ENCODE measurements at places on chromosomes 11 and 22.

- DNase-seq = no peak
Measured at GRCh38 chr22:43897751-43898261, 6.0 kb upstream of the PNPLA5 start.

DNA sequence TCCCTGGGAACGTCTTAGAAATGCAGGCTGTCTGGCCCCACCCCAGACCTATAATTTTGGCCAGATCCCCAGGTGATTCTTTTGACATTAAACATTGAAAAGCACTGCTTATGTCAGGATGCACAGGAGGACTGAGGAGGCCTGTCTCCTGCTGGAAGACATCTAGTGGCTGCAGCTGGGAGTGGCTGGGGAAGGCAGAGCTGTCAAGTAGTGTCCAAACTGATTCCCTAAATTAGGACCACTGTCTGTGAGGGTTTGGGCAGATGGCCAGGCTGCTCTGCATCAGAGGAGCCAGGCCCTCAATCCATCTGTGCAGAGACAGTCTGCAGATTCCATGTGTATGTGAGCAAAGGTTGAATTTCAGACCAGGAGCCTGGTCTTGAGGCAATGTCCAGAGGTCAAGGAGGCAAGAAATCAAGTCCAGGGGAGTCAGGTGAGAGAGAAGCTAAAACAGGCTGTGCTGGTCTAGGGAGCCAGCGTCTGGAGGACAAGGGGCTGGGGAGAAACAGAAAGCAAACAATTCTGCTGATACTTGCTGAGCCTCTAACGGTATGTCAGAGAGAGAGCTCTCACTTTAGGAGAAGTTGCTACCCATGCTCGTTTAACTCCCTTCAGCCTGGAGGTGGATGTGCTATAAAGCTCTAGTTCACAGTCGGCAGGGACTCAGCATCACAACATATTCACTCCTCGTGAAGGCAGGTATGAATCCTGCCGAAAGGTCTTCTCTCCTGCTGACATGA is 15.3 kb upstream of the SYTL2 start:
- DNase-seq = no peak

DNA sequence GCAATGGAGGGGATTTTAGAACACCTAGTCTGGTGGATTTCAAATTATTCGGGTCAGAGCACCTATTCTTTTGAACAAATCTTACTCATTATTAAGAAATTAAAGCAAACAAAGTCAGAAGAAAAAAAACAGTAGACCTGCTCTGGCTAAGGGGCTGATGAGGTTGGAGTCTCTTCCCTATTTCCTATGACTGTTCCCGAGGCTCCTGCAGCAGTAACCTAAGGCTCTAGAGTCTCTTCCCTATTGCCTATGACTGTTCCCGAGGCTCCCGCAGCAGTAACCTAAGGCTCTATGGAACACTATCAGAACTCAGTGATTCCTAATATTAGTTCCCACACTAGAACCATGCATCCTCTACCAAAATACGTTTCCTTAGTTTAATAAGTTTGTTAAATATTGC is 607.9 kb downstream of the NTM start:
- no peak for DNase-seq

DNA sequence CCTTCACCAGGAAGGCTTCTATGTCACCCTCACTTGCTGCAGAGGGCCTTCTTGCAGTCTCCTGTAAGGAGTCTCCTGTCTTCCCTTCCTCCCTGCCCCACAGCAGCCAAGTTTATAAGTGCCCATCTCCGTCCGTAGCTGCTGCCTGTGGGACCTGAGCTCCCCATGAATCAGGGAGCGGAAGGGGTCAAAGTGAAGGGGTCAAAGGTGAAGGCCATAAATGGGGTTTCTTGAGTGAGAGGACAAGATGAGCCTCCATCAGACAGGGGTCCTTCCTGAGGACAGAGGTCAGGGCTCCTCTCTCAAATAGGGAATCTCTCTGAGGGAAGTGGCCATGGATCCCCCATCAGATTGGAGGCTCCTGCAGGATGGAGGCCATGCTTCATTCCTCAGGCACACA is 44.4 kb downstream of the ARRB1 start:
- DNase-seq = no peak

GRCh38 chr22:30196880-30197336 is 49.7 kb downstream of the LIF start:
- no peak for DNase-seq

DNA sequence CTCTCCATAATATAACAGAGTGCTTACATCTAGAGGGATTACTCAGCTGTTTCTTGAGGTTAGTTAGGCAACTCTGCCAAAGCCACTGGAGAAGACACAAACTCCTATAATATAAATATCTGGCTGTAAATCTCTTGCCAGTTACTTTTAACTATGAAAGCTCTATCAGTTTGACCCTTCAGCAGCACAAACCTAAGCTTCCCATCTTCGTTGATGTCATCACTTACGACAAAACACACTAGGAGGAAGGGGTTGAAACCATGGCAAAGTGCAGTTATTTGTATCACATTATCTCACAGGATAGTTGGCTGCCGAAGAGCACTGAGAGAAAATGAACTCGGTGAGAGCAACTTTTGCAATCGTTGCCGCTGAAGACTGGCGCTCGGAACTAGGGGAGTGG is 922.1 kb downstream of the OPCML start:
- no peak for DNase-seq

- DNase-seq = no peak
Measured at GRCh38 chr22:35894937-35895708, 133.5 kb downstream of the RBFOX2 start.

DNA sequence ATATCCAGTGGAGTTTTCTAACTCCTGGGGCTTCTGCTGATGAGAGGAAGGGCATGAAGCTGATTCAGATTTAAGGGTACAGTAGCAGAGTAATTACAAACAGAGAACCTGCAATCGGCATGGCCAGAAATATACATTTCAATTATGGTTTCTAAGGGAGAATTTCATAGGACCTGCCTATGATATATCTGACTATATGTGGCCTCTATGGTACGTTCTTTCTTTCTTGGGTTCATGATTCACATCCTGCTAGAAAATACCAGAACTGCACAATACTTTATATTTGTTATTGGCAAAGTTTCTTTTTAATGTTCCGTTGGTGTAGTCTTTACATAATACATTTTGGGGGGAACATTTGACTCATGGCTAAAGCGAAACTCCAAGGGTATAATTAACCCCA is 63.1 kb upstream of the TTC12 start:
- no peak for DNase-seq

- no peak for DNase-seq
Measured at GRCh38 chr11:80383655-80384054, 942.8 kb upstream of the TENM4 start.

DNA sequence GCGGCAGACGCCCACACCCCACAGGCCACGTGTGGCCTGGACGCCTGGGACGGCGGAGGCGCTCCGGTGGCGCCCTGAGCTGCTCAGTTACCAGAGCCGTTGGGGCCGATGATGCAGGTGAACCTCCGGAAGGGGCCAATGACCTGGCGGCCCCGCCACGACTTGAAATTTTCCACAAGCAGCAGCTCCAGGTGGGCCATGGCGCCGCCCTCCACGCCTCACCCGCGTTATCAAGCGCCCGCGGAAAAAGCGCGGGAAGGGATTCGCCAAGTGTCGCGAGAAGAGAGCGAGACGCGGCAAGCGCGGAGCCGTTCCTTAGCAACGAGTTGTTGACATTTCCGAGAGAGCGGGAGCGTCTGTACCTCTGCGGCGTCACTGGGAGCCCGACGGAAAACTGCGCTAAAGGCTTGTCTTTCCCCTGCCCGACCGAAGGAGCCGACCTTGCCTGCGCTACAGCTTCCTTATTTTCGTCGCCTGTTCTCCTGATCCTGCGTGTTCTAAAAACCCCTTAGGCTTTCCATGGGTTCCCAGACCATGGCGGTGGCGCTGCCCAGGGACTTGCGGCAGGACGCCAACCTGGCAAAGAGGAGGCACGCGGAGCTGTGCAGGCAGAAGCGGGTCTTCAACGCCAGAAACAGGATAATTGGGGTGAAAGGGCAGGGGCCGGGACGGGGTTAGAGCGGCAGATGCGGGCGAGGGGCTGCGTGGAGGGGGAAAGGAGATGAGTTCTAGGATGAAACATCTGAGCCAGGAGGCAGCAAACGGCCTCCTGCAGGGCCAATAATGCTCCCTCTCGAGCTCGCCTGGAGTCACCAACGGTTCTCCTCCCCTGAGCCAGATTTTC is at the start of the genes RIBC2 and SMC1B:
TSS of gene RIBC2 (plus strand) at position 326 of the 844 bp plus-strand sequence. CDS start at position 520, 194 bp downstream.
TSS of gene SMC1B (minus strand) at position 232 of the 844 bp plus-strand sequence. CDS start at position 200, 32 bp downstream.
- peak; percentile 93 for DNase-seq

- no peak for DNase-seq
Measured at GRCh38 chr11:21430537-21430936, 761.2 kb downstream of the NELL1 start.

GRCh38 chr22:31094021-31094551 is 13.0 kb downstream of the SMTN start:
- DNase-seq = no peak

DNA sequence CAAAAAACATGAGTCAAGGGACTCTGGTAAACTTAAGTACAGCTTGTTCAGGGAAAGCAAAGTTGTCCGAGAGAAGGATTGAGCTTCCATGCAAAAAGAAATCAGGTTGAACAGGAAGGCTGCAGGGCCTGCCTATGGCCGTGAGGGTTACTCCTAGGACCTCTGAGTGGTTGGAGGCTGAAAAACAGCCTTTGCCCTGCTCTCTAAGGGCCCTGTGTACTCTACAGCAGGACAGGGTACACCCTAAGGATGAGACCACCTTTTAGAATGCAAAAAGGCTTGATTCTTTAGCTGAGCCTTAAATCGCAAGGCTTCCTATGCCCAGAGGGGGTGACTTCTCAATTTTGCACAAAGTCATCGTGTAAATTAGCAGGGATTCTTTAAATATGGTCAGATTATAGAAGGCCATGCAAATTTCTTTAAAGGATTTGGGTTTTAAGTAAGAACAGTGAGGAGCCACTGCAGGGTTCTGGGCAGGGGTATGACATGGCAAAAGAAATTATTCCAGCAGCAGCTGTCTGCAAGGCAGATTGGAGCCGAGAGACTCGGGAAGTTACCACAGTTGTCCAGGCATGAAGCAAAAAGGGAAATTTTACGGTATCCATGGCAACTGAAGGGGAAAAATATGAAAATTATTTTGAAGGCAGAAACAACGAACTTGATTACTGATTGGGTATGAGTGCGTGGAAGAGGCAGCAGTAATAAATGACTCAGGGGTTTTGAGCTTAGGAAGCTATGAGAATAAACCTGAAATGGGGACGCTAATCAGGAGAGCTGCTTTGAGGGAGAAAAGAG is 91.8 kb downstream of the FAM76B start:
- no peak for DNase-seq

DNA sequence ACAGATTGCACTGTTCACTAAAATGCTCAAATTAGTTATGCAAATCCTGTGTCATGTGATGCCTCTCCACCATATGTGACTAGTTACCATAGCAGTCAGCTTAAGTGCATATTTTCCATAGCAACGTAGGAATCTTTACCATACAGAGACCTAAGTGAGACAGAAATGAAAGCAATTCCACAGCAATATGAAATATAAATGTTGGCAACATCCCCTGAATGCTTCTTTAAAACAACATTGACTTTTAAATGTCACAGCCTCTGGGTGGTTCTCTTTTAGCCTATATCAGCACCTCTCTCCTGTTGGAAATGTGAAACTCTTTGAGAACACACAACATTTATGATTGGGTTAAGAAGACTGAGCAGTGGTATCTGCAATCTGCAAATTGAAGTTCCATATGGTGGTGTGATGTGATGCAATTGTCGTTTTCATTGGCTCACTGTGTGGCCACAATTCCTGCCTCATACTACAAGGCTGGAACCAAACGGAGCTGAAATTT is 814.6 kb downstream of the DLG2 start:
- DNase-seq = no peak

Data from T-helper 2 cell (primary cell).